ENCODE measurements at places on chromosomes 7 and 10.

- DNase-seq = no peak
Observed at GRCh38 chr10:117685431-117685830, 142.9 kb downstream of the EMX2 start.

- DNase-seq = no peak
Observed at GRCh38 chr7:1144269-1144771, 15.7 kb downstream of the ZFAND2A start.

DNA sequence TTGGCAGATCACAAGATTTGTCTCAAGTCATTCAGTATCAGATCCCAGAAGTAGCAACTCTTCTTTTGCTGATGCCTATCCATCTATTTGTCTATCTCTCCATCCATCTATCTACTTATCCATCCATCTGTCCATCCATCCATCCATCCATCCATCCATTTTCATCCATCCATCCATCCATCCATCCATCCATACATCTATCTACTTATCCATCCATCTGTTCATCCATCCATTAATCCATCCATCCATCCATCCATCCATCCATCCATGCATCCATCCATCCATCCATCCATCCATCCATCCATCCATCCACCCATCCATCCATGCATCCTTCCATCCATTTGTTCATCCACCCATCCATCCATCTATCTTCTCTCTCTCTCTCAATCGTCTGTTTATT is 142.7 kb downstream of the PFKFB3 start:
- no peak for DNase-seq

DNA sequence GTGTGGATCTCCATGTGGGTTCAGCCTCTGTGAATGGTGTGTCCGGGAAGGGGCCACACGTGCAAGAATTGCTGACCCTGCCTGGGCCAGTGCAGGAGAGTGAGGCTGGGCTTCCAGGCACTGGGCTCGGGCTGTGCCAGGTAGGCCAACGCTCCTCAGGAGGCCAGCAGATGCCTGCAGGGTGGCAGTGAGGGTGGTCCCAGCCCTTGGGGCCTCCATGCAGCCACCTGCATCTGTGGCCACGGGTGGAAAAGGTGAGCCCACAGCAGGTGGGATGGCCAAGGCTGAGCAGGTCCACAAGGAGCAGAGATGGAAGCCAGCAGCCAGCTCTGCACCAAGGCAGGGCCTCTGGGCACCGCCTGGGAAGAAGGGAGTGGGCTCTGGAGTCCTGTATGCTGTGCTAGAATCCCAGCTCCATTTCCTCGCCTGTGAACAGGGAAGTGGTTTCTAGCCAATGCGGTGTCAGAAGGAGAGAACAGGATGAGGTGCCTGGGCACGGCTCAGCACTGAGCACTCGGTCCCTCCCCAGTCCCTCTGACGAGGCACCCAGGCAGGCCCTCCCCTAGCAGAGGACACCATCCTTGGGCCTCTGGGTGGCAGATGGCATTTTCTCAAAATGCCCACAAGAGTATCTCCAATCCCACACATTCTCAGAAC is 31.1 kb upstream of the RET start:
- no peak for DNase-seq

GRCh38 chr10:113961182-113962031 is 82.3 kb upstream of the ADRB1 start:
- no peak for DNase-seq

GRCh38 chr10:93412801-93413200 is 69.3 kb downstream of the MYOF start:
- no peak for DNase-seq

DNA sequence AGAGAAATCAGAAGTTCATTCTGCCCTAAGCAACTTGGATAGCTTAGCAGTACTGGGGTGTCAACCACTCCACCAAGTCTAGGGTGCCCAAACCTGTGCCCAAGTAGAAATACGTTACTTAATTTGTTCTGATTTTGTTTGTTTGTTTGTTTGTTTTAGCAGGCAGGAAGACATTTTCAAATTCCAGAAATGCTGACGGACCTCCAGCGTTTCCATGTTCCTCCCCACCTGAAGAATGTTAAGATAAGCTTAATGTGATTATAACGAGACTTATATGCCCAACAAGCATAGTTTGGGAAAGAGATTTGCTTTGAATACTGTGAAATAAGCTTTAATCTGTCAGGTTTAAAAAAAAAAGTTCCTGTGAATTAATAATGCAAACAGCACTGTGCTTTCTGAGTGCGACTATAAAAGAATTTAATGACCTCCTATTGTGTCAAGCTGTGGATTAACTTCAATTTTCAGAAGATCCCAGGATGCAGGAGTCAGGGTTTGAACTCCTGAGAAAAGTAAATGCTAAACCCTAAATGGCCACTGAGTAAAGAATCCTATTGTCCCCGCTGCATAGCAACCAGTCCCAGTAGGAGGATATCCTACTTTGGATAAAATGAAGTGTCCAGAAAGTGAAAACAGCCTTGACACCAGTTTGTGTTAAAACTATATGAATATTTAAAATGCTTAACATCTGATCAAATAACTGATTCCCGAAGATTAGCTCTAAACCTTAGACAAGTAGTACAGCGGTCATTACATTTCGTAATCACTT is 56.5 kb downstream of the LYZL1 start:
- no peak for DNase-seq

DNA sequence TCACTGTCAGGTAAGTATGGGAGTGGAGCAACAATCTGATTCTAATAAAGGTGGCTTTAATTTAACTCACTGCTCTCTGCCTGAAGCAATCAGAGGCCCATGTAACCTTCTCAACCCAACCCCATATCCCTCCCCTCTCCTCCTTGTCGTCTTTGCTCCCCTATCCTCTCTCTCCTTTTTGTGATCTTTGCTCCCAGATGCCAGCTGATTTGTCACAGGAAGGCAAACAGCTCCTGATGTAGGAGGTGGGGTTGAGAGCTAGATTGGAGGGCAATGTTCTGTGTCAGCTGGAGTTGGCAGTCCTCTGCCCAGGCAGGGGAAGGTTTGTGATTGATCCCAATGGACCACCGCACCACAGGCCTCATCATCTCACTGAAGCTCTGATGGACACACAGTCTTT is 101.4 kb upstream of the PIK3CG start:
- DNase-seq = no peak

DNA sequence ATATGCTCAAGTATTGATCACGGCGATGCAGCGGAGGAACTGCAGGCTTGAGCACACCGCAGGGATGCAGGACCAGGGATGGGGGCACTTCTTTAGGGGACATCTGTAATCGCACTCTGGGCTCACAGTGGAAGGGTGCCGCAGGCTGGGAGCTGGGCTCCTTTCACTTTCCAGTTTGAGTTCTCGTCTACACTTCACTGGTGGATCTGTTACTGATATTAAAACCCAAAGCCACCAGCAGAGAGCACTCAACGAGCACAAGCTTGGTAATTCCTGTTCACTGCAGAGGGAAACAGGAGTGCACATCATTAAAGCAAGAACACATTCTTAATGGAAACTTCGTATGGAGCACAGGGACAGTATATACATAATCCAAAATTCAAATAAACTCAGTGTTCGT is 91.3 kb downstream of the PARD3 start:
- no peak for DNase-seq

GRCh38 chr10:18214691-18215563 is 74.7 kb downstream of the CACNB2 start:
- DNase-seq = no peak

DNA sequence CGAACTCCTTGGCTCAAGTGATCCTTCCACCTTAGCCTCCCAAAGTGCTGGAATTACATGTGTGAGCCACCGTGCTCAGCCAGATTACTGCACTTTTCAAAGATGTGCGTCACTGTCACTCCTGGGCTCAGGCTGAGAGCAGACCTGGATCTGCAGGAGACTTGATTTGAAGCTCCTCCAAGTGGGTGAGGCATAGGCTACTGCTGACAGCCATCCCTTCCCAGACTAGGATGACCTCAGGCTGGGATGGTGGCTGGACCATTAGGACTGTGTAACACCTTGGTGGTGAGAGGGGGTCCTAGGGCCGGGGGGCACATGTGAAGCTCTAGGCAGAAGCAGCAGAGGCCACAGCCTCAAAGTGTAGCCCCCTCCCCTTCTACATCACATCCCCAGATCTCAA is 8.2 kb upstream of the SRRM3 start:
- DNase-seq = no peak

DNA sequence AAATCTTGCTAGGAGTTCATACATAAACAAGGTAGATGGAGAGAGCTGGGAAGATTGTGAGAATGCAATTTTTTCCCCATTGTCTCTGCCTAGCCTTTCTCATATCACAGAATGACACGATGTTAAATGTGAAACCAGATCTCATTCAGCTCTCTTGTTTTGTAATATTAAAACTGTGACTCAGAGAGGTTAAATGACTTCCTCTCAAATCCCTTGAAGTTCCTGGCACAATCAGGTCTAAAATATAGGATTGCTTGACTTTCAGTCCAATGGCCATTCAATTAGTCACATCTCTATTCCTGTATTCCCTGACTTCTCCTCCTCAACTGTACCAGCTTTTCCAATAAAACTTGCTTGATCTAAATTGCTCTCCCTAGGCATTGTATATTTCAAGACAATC is 3.1 kb downstream of the ANKRD22 start:
- no peak for DNase-seq

GRCh38 chr10:563827-564226 is 125.6 kb downstream of the DIP2C start:
- no peak for DNase-seq

DNA sequence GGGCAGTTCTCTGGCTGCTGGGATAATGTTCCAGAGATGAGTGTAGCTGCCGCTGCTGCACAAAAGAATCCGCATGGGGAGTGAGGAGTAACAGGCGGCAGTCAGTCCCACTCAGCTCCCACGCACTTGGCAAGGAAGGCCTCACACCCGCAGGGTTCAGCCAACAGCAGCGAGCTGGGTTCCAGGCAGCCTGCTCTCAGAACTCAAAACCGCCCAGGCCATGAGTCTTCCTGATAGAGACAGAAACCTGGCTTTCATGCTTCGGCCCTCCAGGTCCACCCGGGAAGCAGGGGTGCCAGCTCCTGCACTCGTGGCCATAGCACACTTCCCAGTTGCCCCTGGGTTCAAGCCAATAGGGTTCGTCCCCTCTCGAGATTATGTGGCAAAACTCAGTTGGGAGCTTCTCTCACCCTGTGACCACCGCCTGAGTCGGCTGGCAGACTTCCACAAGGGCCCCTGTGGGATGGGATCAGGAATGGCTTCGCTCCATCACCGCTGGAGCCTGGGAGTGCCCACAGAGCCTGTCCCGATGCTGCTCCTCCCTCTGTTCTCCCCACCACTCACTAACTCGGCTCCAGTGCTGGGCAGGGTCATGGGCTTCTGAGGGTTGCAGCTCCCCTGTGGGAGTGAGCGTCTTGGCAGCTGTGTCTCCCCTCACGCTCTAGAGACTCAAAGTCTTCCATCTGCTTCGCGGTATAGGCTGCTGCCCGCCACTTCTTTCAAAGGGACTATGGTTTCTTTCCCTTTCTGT is 20.6 kb downstream of the CLRN3 start:
- DNase-seq = no peak

DNA sequence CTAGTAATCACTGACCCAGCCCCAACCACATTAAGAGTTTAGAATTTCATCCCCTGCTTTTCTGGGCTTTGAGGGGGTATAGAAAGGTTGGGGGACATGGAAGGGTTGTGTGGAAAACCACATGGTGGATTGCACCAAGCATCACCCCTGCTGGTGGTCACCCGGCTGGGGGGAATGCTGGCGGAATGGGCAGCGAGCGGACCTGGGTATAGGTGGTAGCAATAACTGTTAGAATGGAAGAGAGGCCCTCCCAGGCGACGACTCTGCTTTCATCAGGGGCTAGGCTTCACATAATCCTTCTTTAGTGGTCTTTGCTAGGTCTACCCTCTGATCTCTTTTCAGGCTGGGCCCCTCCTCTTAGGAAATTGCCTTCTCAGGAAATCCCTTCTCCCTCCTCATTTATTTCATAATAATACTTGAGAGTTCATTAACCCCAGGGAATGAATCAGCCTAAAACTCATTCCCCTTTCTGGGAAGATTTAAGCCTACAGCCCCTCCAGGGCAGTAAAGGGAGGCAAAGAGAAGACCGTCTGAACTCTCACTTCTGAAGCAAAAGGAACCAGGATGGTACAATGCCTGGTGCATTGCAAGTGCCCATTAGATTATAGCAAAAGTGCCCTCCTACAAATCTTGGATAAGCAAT is 90.7 kb upstream of the LEP start:
- DNase-seq = no peak

DNA sequence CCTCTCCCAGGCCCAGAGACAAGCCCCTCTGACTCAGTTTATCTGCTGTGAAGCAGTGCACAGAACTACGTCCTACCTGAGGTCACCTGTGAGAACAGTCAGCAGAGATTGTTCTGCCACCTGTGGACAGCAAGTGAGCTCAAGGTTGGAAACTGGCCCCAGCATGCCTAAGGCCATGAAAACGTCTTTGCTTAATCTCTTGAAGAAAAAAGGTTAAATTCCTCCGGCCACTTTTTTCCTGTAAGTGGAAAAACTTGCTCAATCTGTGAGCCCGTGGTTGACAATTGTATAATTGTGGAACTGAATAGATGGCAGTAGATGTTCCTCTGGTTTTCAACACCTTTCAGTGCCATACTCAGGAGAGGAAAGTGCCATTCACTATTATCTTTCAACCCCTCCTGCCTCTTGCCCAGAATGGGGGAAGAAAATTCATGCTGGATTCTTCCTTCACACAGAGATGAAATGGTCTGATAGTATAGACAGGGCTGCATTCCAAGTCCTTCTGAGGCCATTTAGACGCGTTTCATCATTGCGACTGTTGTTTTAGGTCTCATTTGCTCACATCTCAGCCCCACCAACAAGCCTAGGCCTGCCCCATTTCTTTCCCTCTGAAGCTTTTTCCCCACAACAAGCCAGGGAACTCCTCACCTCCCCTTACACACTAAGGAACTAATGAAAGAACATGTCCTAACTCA is 292.9 kb downstream of the FZD1 start:
- DNase-seq = no peak

- DNase-seq = no peak
Observed at GRCh38 chr10:119535305-119535704, 7.2 kb downstream of the RGS10 start.

DNA sequence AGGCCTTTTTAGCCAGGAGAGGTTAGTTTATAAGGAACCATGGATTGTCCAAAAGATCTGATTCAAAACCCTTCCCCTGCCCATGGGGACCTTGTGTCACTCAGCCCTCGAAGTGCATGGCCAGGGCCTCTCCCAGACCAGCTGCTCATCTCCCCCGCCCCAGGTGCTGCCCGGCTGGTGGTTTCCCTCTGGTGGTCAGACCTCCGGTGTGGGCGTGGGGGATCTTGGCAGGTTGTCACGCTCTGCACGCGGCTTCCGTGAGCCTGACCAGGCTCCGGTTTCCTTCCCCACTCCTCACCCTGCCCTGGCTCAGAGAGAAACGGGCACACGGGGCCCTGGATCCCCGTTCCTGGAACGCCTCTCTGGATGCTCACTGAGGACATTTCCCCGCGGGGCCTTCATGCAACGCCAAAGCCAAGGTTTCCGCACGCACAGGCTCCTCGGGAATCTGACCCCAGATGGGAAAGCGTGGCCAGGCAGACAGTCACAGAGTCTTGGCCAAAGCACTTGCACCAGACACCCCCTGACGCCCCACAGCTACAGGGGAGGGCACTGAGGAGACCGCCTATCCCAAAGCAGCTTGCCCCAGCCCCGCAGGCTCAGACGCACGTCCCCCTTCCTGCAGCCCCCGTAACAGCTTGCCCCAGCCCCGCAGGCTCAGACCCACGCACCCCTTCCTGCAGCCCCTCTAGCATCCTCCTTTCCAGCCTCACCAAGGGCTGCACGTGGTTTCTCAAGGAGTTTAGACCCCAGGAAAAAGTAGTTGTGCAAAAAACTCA is 7.8 kb upstream of the DIP2C start:
- no peak for DNase-seq
